ENCODE measurements at places on chromosomes 12 and 14. TPM values are rescaled to one million over a fixed set of nuclear protein-coding genes. Genes with fewer than 3 reads are reported as not detected.

Gene ESPL1
- 22.5 TPM for total RNA-seq

Gene WIF1
- not detected for total RNA-seq

Gene TAS2R8
- not detected for total RNA-seq

Gene FBLN5
- total RNA-seq: 2.2 TPM

Gene KRT78
- not detected for total RNA-seq

Gene PIWIL1
- total RNA-seq: not detected

Gene GLIPR1L2
- 0.14 TPM for total RNA-seq

Gene PSEN1
- total RNA-seq: 73.6 TPM

Gene SIRT4
- 0.80 TPM for total RNA-seq

Gene WASHC3
- 27.7 TPM for total RNA-seq

Gene CTSG
- total RNA-seq: not detected

Gene RPS26
- 739 TPM for total RNA-seq

Gene NR2C1
- 31.0 TPM for total RNA-seq

Gene CLEC1A
- not detected for total RNA-seq

Gene TPPP2
- not detected for total RNA-seq

Gene TTC9
- total RNA-seq: 2.3 TPM

Gene TMEM132C
- not detected for total RNA-seq

Gene PLBD2
- total RNA-seq: 25.9 TPM

Gene TAS2R9
- total RNA-seq: not detected

Gene NAV3
- 11.0 TPM for total RNA-seq

Gene RNASE8
- not detected for total RNA-seq

Gene SMOC1
- total RNA-seq: 19.5 TPM

Gene DNAI7
- 0.33 TPM for total RNA-seq

Gene GPR68
- total RNA-seq: 0.12 TPM

Gene KIF5A
- total RNA-seq: 0.14 TPM

Gene COX8C
- total RNA-seq: not detected

Gene POTEG
- not detected for total RNA-seq

Gene LRIG3
- 6.0 TPM for total RNA-seq

Gene TEX22
- 0.18 TPM for total RNA-seq

Gene KRT7
- total RNA-seq: 3,887 TPM

Gene FUT8
- 14.4 TPM for total RNA-seq

Gene ESRRB
- total RNA-seq: 0.16 TPM

Gene TSPAN19
- total RNA-seq: 0.18 TPM

Gene CD69
- total RNA-seq: not detected
